ENCODE measurements at places on chromosomes 3 and 15.

DNA sequence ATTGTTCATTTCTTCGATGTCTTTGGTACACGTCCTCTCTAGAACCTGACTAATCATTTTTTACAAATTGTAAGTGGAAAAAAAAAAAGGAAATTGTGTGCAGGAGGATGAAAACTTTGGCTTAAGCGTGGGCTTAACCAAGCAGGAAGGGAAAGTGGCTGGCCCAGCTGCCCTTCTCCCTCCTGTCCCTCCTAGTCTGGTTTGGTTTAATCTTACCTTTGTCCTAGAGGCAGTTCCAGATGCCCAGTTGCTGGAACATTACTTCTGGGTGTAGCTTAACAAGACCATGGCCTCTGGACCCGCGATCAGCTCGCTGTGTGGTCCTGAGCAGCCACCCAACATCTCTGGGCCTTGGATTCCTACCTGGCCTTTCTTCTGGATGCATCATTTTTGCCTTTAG is 15.4 kb downstream of the PAQR5 start:
- no peak for DNase-seq

DNA sequence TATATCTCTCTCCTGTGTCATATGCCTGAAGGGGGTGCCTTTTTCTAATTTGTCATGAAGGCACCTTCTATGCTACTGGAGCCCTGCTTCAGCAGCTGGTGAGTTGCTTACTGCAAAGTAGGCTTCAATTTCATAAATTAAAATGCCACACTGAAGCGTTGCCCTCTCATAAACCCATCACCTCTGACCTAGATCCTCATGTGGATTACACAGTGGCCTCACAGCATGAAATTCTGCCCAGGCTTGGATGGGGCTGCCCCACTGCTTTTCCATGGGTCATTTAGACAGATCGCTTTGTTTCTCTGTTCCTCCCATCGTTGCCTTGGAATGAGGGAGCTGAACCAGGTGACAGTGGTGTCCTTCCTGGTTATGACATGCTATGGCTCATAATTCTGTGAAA is 131.2 kb downstream of the RPL22L1 start:
- DNase-seq, result peak; percentile 14

DNA sequence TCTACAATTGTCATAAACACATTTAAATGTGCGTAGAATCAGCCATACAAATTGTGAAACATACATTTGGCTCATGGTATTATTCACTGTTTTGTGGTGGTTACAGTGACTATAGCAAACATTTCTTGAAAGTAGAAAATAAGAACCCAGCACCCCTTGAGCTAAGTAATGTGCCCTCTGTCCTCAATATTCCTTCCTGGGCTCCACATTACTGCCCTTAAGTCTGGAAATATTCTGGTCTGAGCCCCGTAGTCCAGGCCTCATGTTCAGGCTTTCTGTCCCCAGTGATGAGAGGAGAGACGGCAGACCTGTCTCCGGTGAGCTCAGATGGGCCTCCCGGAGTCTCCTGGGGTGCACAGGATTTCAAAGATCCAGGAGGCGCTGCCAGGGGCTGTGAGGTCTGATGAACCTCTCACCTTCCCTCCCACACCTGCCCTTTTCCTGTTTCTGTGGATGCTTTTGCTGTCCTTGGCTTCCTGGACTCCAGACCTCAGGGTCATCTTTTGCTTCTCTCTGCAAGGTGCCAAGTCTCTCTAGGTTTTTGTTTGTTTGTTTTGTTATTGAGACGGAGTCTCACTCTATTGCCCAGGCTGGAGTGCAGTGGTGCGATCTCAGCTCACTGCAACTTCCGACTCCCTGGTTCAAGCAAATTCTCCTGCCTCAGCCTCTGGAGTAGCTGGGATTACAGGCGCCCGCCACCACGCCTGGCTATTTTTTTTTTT is 8.8 kb upstream of the MUC20 start:
- no peak for DNase-seq

- DNase-seq, result no peak
Measured at GRCh38 chr15:29924750-29925149, 102.5 kb upstream of the TJP1 start.

DNA sequence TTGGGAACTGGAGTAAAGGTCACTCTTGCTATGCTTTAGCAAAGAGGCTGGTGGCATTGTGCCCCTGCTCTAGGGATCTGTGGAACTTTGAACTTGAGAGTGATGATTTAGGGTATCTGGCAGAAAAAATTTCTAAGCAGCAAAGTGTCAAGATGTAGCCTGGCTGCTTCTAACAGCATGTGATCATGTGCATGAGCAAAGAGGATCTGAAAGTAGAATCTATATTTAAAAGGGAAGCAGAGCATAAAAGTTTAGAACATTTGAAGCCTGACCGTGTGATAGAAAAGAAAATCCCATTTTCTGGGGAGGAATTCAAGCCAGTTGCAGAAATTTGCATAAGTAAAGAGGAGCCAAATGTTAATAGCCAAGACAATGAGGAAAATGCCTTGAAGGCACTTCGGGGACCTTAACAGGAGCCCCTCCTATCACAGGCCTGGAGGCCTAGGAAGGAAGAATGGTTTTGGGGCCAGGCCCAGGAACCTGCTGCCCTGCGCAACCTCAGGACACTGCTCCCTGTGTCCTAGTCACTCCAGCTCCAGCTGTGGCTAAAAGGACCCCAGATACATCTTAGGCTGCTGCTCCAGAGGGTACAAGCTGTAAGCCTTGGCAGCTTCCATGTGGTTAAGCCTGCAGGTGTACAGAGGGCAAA is 212.2 kb upstream of the LINGO1 start:
- DNase-seq, result no peak

GRCh38 chr3:190064112-190064511 is 56.6 kb downstream of the P3H2 start:
- DNase-seq, result no peak

DNA sequence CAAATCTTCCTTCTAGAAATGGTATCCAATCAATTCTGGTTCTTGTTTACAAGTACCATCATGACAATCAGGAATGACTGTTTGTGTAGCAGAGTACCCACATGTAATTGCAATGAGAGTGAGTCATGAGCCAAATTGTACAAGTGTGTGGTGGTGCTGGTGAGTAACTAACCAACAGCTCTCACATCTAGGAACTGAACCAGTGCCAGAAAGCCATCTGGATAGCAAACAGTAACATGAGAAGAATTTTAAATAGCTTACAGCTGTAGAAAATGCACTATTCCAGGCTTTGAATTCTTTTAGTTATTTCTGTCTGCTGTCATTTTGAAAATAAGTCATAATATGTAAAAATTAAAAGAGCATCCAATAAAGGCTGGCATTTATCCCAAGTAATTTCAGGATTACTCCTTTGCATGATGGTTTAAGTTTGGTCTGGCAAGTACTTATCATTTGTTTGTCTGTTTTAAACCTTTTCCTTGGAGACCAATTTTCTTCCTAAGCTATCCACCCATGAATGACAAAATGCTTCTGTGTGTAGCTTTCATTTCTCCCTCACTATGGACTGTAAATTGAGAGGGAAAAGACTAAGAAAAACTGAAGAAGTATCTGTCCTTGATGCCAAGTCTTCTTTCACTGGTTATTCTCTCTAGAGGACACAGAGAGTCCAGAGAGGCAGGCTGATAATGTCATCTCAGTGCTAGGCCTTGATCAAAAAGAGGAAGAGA is 60.0 kb downstream of the PIK3CB start:
- DNase-seq, result peak; percentile 94

- DNase-seq, result peak; percentile 43
Measured at GRCh38 chr3:30751610-30752299, 142.7 kb downstream of the GADL1 start.

- DNase-seq, result peak; percentile 70
Measured at GRCh38 chr3:64238971-64239667, 13.9 kb upstream of the PRICKLE2 start.

GRCh38 chr3:195087328-195087727 is 183.6 kb downstream of the XXYLT1 start:
- DNase-seq, result no peak

DNA sequence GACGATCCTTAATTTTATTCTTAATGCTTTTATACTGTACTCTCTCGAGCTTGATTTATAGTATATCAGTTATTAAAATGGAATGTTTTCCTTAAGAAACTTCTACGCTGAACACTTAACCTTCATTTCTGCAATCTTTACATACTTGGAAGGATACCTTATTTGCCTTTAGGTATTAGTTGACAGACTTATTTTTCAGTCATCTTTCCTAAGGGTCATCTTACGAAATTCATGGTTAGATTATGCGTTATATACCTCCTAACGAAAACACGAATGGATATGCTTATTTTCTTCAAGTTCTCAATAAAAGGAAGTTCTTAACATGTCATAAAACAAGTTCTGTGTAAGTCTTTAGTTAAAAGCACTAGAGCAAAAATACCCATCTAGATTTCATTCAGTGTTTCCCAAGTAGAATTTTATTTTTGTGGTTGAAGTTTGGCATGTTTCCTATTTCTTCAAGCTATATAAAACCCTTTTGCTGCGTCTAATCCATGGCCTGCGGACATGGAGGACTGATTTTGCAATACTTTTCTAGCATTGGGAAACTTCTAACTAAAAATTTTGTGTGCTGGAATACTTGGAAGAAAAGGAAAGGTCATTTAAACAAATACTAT is 231.3 kb downstream of the TP63 start:
- no peak for DNase-seq

DNA sequence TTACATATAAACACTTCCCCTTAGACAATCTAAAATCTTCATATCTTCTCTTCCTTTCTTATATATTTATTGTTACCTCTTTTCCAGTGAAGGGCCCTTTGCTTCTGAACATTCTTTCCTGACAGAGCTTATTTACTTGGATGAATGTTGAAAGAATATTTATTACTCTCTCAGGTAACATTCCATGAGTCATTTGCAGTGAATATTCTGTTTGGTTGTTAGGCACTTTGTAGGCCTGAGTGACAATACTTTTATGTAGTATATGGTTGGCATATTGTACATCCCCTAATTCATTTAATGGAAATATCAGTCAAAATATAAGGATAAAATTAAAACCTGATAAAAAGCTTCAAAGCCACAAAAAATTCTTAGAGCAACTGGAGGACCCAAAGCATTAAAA is 260.9 kb upstream of the KCNMB2 start:
- DNase-seq, result no peak
